ENCODE measurements at places on chromosomes 4 and X. TPM values are rescaled to one million over a fixed set of nuclear protein-coding genes. Genes with fewer than 3 reads are reported as not detected.

The NIPAL1 gene
- total RNA-seq: 14.1 TPM

The EGF gene
- total RNA-seq: 2.7 TPM

The NAP1L3 gene
- total RNA-seq: not detected

The BGN gene
- total RNA-seq: not detected

The GALNTL6 gene
- under 0.01 TPM for total RNA-seq

The RASGEF1B gene
- total RNA-seq: 5.6 TPM

The CTPS2 gene
- 5.8 TPM for total RNA-seq

The POU4F2 gene
- not detected for total RNA-seq

The SUPT20HL1 gene
- not detected for total RNA-seq

The FAM241A gene
- 4.1 TPM for total RNA-seq
